Stimulated activated CD8-positive, alpha-beta memory T cell treated with anti-CD3 and anti-CD28 coated beads, Interleukin-4, amount 100 ng/mL, for 24 hours (primary cell): ENCODE measurements at places on chromosomes 3 and 15.

DNA sequence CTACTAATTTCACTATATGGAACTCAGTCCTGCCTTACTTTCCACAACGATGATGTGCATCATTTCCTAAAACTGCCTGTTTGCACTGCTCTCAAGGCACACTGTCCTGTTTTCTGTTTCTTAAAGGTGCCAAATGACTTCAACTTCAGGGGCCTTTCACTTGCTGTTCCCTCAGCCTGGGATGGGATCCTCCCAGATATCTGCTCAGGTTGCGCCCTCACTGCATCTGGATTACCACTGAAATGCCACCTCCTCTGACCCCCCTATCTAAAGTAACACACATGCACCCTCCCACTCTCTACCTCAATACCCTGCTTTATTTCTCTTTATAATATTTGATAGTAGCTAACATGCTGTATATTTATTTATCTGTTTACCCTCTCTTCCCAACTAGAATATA lies 123.8 kb upstream of the CMC1 start:
- DNase-seq: no peak

- DNase-seq: no peak
These were observed 296.9 kb upstream of the CHRNA7 start for GRCh38 chr15:31733424-31733823.

DNA sequence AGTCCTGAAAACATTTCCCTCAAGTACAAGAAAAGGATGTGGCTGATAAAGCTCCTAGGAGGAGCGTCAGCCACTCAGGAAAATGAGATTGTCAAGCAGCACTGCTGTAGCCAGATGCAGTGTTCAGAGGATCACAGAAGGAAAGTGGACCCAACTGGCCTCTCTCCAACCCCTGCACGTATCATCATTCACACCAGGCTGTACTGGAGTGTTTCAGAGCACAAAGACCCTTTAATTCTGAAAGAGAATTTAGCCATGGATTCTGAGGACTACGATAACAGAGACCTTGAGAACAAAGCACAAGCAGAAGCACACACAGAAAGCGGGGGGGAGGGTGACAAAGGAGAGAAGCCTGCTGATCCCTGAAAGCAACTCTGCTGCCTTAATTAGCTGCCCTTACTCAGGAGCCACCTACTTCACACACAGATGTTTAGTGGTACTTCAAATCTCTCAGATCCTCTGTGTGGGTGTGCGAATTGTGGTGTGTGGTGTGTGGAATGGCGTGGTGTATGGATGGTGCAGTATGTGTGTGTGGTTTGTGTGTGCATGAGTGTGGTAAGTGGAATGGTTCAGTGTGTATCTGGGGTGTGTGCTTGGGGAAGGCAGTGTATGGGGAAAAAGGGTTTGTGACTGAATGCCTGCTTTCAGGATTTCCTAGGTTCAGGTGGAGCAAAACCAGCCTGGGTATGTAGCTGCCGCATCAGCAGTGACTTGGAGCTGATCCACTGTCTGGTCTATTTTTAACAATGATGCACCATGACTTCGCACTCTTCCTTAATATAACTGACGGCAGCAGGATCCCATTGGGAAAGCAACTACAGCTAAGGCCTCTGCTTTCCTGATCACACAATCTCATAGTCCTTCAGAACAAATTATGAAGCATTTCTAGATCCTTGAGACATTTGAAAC lies 192.5 kb downstream of the RSL24D1 start:
- no peak for DNase-seq

DNA sequence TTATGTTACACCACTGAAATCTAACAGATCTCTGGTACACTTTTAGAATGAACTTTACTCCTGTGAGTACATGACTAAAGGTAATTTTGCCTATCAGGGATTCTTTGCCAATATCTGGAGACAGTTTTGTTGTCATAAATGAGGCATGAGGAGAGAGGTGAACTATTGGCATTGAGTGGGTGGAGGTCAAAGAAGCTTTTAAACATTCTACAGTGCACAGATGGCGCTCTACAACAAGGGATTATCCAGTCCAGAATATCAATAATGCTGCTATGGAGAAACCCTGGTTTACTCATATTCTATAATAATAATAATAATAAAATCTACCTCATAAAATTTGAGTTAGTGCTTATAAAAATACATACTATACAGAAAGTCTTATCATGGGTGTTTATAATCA lies 702.3 kb downstream of the SI start:
- DNase-seq: no peak

- no peak for DNase-seq
These were observed 3.0 kb downstream of the DUOXA1 start for GRCh38 chr15:45126535-45127158.
